ENCODE measurements at places on chromosomes 6 and 20. TPM values are rescaled to one million over a fixed set of nuclear protein-coding genes. Genes with fewer than 3 reads are reported as not detected.

The MCHR2 gene
- not detected for total RNA-seq

DNA sequence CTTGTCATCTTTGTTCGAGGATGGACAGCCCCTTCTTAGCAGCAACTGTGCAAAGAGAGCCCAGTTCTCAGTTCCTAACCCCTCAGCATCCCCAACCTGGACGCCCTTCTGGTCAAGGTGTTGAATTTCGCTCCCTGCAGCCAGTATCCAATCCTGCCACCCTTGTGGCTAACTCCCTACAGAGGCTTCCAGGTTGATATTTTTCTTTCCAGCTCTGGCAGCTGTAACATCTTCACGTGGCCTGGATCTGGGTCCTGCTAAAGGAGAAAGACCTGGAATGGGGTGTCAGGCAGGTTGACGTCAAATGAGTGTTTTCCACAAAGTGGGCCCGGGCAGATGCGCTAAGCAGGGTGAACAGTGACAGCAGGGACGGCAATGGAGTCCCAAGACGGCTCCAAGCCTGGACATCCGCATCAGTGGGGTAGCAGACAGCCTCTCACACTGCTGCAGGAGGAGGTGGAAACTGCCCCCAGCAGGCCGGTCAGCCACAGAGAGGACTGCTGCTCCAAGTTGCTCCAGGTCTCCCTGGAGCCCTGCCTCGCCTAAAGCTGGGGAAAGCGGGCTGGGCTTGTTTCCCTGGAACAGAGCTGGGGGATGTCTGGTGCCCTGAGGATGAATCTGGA, 1.0 kb upstream of the YTHDF1 start:
- no peak for DNase-seq

The DDRGK1 gene
- total RNA-seq, result 43.8 TPM

GRCh38 chr6:79438030-79438429, 99.2 kb downstream of the LCA5 start:
- no peak for DNase-seq

GRCh38 chr6:87054143-87054833, 40.6 kb downstream of the CGA start:
- no peak for DNase-seq

The TRERF1 gene
- 1.9 TPM for total RNA-seq

The PRPH2 gene
- total RNA-seq, result 0.90 TPM

The KCNK5 gene
- 1.1 TPM for total RNA-seq

GRCh38 chr20:36624944-36625324, 19.4 kb downstream of the RAB5IF start:
- DNase-seq, result no peak

DNA sequence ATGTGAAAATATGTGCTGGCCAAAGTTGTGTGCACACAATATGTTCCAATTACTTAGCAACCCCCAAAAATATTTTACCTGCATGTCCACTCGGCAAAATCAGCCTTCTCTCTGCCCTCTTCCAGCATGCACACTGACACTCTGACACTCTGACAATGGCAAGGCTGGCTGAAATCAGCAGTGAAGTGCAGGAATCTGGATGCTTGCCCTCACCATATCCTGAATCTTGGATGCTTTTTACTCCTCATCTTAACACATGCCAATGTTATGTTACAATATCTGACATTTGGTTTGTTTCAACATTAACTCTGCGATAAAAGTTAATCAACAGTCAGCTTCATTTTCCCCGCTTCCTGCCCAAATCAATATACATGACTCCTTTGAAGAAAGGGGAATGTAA, 203.2 kb downstream of the COL9A1 start:
- no peak for DNase-seq

DNA sequence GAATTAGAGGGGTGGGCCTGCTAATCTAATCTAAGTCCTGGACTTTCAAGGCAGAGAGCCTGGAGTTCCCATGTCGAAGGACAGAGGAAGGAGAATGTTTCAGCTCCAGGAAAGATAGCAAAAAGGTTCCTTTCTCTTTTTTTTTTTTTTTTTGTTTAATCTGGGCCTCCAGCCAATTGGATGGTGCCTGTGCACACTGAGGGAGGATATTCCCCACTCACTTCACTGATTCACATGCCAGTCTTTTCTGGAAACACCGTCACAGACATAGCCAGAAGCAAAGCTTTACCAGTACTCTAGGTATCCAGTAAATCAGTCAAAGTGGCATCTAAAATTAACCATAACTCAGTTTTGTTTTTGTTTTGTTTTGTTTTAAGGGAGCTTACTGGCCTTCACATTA, 721.1 kb downstream of the TENT5A start:
- DNase-seq, result no peak

- no peak for DNase-seq
Observed at GRCh38 chr6:134287859-134288537, 29.9 kb downstream of the SGK1 start.

DNA sequence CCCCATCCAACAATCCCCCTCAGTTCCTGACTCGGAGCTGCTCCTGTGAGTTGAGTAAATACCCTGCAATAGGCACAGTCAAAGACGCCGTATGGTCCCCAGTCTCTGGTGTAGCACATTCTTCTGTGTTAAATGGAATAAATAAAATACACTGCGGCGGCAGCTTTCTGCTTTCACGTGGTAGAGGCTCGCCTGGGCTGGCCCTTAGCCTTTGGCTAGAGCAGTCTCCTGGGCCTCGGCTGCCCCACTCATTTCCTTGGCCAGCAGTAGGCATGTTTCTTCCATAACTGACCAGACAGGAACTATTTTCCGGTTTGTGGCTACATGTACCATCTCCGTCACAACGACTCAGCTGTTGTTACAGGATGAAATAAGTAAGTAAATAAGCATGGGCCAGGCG, 20.7 kb downstream of the SERPINB6 start:
- peak; percentile 56 for DNase-seq

- DNase-seq, result no peak
Observed at GRCh38 chr20:33866398-33867100, 55.4 kb downstream of the CHMP4B start.

The SPATA25 gene
- 1.4 TPM for total RNA-seq

The FOXA2 gene
- not detected for total RNA-seq

The ZC2HC1B gene
- total RNA-seq, result not detected

DNA sequence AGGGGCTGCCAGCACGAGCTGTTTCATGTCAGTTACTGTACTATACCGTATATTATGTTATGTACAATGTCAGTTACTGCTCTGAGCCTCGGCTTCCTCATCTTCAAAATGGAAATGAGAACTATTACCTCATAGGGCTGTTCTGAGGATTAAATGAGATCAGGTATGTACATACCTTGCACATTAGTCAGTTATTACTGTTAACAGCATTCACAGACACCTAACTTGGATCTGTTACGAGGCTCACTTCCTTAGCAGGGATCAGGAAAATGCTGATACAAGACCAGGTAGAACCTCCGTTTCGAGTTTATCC, 69.7 kb upstream of the TBC1D7 start:
- DNase-seq, result no peak

The DOK5 gene
- total RNA-seq, result 16.9 TPM

- no peak for DNase-seq
Observed at GRCh38 chr20:991850-992249, 10.3 kb downstream of the RSPO4 start.

DNA sequence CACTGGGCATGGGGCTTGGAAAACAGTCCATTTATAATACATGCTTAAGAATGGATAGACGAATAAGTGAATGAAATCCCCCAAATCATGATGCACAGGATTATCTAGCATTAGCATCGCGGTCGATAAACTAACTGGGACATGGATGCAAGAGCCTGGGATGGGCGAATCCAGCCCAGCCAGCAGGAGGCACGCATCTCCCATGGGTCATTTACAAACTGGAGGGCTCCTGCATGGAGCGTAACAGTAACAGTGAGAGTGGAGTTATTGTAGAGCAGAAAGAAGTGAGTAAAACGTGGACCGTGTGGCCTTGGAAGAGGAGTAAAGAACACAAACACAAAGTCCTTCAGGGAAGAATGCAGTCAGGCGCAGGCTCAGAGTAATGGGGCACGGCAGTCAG, 136.5 kb downstream of the AGPAT4 start:
- DNase-seq, result peak; percentile 36

GRCh38 chr6:158849899-158850806, 31.0 kb upstream of the EZR start:
- no peak for DNase-seq

- DNase-seq, result no peak
Observed at GRCh38 chr20:37457921-37458320, 63.1 kb upstream of the NNAT start.

DNA sequence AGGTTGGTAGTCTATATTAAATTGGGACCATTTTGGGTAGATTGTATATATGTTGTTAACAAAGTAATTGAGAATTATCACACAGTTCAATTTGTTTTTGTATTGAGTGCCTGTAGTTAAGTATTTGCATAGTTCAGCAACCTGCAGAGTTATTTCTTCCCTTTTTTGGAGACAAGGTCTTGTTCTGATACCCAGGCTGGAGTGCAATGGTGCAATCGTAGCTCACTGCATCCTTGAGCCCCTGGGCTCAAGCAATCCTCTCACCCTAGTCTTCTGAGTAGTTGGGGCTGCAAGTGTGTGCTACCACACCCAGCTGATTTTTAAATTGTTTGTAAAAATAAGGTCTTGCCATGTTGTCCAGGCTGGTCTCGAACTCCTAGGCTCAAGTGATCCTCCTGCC, 250.5 kb downstream of the UTRN start:
- no peak for DNase-seq

GRCh38 chr20:63700199-63701050, 4.0 kb downstream of the TNFRSF6B start:
- no peak for DNase-seq

The FAXC gene
- 0.16 TPM for total RNA-seq

The CST2 gene
- not detected for total RNA-seq

GRCh38 chr6:13872681-13873080, 52.1 kb upstream of the RNF182 start:
- DNase-seq, result no peak

GRCh38 chr6:52910091-52910490, 593 bp upstream of the GSTA3 start:
- no peak for DNase-seq

- DNase-seq, result no peak
Observed at GRCh38 chr6:15131234-15131633, 114.6 kb upstream of the JARID2 start.

The SLX4IP gene
- 2.0 TPM for total RNA-seq

- DNase-seq, result no peak
Observed at GRCh38 chr6:157164972-157165371, 158.3 kb downstream of the TMEM242 start.

GRCh38 chr6:100381111-100381510, 83.6 kb downstream of the SIM1 start:
- no peak for DNase-seq

- DNase-seq, result no peak
Observed at GRCh38 chr20:2169456-2170088, 67.9 kb downstream of the STK35 start.

GRCh38 chr6:108163644-108164542, 1.9 kb upstream of the NR2E1 start:
- no peak for DNase-seq

The CRISP2 gene
- total RNA-seq, result not detected

The SLC17A2 gene
- not detected for total RNA-seq

DNA sequence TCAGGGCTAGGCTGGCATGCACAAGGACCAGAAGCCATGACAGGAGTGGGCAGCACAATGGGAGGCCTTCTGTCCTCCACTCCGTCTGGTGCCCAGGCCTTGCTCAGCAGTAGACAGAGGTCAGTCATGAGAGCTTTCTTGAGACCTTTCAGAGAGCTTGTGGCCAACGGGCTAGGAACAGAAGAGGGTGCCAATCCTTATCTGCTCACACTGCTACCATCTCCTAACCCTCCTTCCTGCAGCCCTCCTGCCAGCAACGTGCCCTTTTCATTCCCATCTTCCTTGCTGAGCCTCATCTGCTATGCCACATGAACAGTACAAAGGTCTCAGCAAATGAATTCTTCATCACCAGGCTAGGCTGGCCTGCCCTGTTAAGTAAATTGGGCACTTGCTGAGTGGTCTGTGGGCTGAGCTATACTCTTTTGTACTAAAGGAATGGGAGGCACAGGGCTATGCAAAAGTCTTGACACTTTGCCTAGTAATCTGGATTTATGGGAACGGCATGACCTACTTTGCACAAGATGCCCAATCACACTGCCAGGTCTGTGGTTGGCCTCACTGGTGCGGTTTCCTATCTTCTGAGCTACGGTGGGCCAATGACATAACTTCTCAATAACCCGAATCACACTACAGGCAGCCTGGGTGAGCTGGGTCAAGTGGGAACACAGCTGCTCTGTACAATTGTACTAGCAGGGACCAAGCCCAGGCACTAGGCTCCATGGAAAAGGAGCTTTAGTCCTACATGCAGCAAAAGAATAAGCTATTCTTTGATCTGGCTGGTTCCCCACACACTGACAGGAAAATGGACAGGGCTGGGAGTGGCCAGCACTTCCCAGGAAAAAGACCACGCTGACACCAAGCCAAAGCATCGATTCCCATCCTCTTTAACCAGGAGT, 47.8 kb downstream of the ELOVL5 start:
- DNase-seq, result no peak

The ABT1 gene
- total RNA-seq, result 7.3 TPM

DNA sequence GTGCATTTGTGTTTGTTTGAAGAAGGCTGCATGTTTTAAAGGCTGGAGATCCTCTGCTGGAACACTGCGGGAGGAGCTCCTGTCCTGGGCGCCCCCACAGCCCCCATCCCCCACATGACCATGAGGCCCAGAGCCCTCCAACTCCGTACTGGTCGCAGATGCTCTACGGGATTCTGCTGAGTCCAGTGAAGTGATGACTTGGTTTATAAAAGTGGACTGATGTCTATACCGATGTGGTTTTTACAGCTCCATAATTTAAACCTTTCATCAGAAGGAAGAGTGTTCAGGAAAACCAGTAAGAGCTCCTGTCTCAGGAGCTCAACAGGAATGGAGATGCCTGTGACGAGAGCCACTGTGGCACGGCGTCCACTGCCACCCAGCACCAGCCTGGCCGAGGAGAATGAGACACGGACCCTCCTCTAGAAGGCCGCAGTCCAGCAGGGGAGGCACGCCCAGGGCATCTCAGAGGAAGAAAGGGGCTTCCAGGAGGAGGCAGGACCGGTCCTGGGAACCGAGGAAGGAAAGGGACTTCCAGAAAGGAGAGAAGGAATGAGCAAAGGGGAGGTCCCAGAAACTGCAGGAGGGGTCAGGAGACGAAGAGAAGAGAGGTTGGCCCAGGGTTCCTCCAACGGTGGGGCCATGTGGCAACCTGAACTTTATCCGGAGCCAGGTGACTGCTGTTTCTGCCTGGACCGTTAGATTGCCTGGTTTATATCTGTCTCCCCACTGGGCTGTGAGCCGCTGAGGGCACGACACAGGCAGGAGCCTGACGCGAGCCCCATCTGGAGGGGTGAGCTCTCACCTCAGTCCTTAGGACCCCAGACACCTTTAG, 26.9 kb downstream of the BFSP1 start:
- DNase-seq, result no peak

The HDGFL1 gene
- total RNA-seq, result not detected
